Glomerular endothelial cell (primary cell): ENCODE measurements at places on chromosomes 12 and 14. TPM values are rescaled to one million over a fixed set of nuclear protein-coding genes. Genes with fewer than 3 reads are reported as not detected.

PDZRN4 gene
- total RNA-seq: not detected in 2 replicates

ADAM21 gene
- total RNA-seq: 0.12 and 0.19 TPM in 2 replicates

LRTM2 gene
- not detected in 2 replicates for total RNA-seq

CCDC197 gene
- not detected in 2 replicates for total RNA-seq

GPR132 gene
- total RNA-seq: 0.82 TPM in 1 of 2 replicates, not detected in the other

NID2 gene
- total RNA-seq: 45.3 and 189 TPM in 2 replicates

KIF5A gene
- total RNA-seq: 0.06 and 0.10 TPM in 2 replicates

NUMB gene
- total RNA-seq: 72.4 and 77.6 TPM in 2 replicates

SHMT2 gene
- 64.0 and 92.2 TPM in 2 replicates for total RNA-seq

MLF2 gene
- total RNA-seq: 186 and 229 TPM in 2 replicates

DCN gene
- total RNA-seq: 5.6 and 16.2 TPM in 2 replicates

ASB2 gene
- total RNA-seq: 0.35 and 0.58 TPM in 2 replicates

COX8C gene
- not detected in 2 replicates for total RNA-seq

IGF1 gene
- total RNA-seq: 0.06 and 0.39 TPM in 2 replicates

BIN2 gene
- total RNA-seq: not detected in 2 replicates

ALX1 gene
- 0.64 TPM in 1 of 2 replicates, not detected in the other for total RNA-seq

TMEM119 gene
- total RNA-seq: not detected in 2 replicates

CPNE6 gene
- total RNA-seq: not detected in 2 replicates

TMEM30B gene
- 0.12 and 0.34 TPM in 2 replicates for total RNA-seq

FAM181A gene
- total RNA-seq: not detected in 2 replicates

GLS2 gene
- total RNA-seq: 0.58 TPM in 1 of 2 replicates, not detected in the other

NEUROD4 gene
- total RNA-seq: not detected in 2 replicates

SYCP3 gene
- 2.0 TPM in 1 of 2 replicates, not detected in the other for total RNA-seq

ADAM20 gene
- total RNA-seq: 0.10 and 0.47 TPM in 2 replicates

SIX4 gene
- total RNA-seq: 4.8 and 6.4 TPM in 2 replicates

CLECL1 gene
- total RNA-seq: not detected in 2 replicates

HOXC12 gene
- total RNA-seq: not detected in 2 replicates

FGF23 gene
- total RNA-seq: not detected in 2 replicates

EPYC gene
- not detected in 2 replicates for total RNA-seq

VIPAS39 gene
- 29.1 and 29.6 TPM in 2 replicates for total RNA-seq

KRT7 gene
- 92.6 and 240 TPM in 2 replicates for total RNA-seq

TGFB3 gene
- 0.53 and 9.8 TPM in 2 replicates for total RNA-seq

GNB3 gene
- 0.39 and 2.3 TPM in 2 replicates for total RNA-seq

LTBR gene
- total RNA-seq: 177 and 186 TPM in 2 replicates

FAM90A1 gene
- total RNA-seq: 0.06 TPM in 1 of 2 replicates, not detected in the other

NTF3 gene
- total RNA-seq: 0.39 TPM in 1 of 2 replicates, not detected in the other

PCED1B gene
- total RNA-seq: 0.70 and 1.9 TPM in 2 replicates

CLEC4D gene
- total RNA-seq: not detected in 2 replicates

DCAF5 gene
- 20.3 and 37.4 TPM in 2 replicates for total RNA-seq
